ENCODE measurements at places on chromosomes 2 and 18. TPM values are rescaled to one million over a fixed set of nuclear protein-coding genes. Genes with fewer than 3 reads are reported as not detected.
A peak's percentile ranks its signal among the peaks of the same experiment; 100 is the strongest.

Gene CD8B2
- not detected for total RNA-seq

Gene PLEKHH2
- total RNA-seq, result 1.1 TPM

Gene RBBP8
- total RNA-seq, result 16.7 TPM

- H3K27ac ChIP-seq, result peak overlapping the region; percentile 84
- H3K27me3 ChIP-seq, result peaks cover 55% of the 10 kb centered on the region
- peaks cover 12% of the 10 kb centered on the region for H3K4me1 ChIP-seq
- no peaks in the 10 kb centered on the region for H3K36me3 ChIP-seq
- H3K4me3 ChIP-seq, result no peak overlapping the region
Observed at GRCh38 chr2:222292149-222293134, 6.4 kb downstream of the PAX3 start.

GRCh38 chr2:68185541-68186164 lies 28.0 kb downstream of the PNO1 start:
- no peaks in the 10 kb centered on the region for H3K4me1 ChIP-seq
- peaks cover 17% of the 10 kb centered on the region for H3K36me3 ChIP-seq
- H3K27me3 ChIP-seq, result no peaks in the 10 kb centered on the region
- no peak overlapping the region for H3K4me3 ChIP-seq
- peak; percentile 15 for DNase-seq
